EH (cell line): ENCODE measurements at places on chromosomes 13 and 19.

GRCh38 chr19:11141937-11142527, 13.6 kb downstream of the SPC24 start:
- DNase-seq: no peak

GRCh38 chr13:99746637-99747402, 224.7 kb downstream of the ZIC5 start:
- DNase-seq: no peak

GRCh38 chr19:29771708-29772414, 39.9 kb upstream of the CCNE1 start:
- DNase-seq: peak; percentile 59

GRCh38 chr13:102651892-102652291, 43.0 kb downstream of the METTL21C start:
- DNase-seq: peak; percentile 74

GRCh38 chr13:101384929-101385328, 31.4 kb downstream of the NALCN start:
- DNase-seq: no peak

GRCh38 chr13:45851171-45851921, at the start of gene SIAH3:
TSS of gene SIAH3 (minus strand) at chr13:45851753. CDS start at chr13:45851629, 124 bp downstream.
- no peak for DNase-seq

GRCh38 chr19:1213391-1214286, 8.1 kb downstream of the STK11 start:
- peak; percentile 90 for DNase-seq
